ENCODE measurements at places on chromosomes 11 and 22.

- DNase-seq = no peak
Observed at GRCh38 chr11:57547854-57548377, 10.5 kb downstream of the SMTNL1 start.

DNA sequence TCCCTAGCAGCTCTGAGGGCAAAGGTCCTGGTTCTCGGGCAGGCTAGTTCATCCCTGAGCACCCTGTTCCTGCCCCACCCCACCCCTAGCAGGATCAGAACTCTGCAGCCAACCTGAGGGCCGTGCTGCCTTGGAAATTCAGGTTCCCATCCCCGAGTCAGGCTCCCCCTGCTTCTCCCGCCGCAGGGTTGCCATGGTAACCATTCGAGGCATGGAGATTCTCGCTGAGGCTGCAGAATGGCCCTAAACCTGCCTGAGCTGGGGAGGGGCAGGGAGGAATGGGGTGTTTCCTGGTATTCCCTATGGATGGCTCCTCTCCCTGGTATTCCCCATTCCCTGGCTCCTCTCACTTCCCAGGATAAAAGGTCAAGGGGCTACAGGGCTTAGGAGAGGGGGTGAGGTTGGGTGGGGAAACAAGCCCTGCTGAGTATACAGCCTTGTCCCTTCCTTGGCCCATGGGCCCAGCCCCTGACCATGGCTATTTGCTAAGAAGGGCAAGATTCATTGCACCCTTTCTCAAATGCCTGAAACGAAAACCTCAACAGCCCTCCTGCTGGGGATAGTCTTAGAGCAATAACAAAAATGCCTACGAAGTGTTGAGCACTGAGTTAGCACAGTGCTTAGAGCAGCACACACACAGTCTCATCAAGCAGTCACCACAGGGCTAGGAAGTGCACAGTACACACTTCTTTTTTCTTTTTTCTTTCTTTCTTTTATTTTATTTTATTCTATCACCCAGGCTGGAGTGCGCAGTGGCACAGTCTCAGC, 58.7 kb downstream of the CHST1 start:
- DNase-seq = no peak

GRCh38 chr22:49490692-49491091, 337.0 kb downstream of the BRD1 start:
- DNase-seq = no peak

GRCh38 chr11:17683377-17684161, 35.8 kb upstream of the MYOD1 start:
- DNase-seq = no peak

DNA sequence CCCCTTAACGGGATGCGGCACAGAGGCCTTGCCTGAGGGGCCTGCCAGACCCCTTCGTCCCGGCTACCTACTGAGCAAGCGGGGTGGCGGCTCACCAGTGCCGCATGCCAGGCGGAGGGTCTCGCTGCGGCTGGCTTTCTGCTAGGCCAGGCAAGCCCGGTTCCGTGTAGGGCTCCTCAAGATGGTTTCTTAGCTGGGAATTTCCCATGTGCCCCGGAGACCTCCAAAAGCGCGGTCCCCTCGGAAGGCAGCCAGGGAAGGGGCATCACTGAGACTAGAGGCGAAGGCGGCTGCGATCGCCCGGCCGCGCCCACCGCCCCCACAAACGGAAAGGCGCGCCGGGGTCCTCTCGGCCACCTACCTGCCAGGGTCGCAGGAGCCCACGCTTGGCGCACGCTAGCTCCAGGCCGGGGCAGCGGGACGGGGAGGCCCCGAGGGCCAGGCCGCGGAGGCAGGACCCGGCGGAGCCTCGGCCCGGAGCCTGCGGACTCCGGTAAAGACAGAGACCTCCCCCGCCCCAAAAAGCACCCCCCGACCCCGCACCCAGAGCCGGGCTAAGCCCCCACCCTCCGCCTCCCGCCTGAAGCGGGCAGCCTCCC, 23.8 kb downstream of the MICAL3 start:
- DNase-seq = no peak

- DNase-seq = no peak
Observed at GRCh38 chr22:30186510-30186909, 60.0 kb downstream of the LIF start.

DNA sequence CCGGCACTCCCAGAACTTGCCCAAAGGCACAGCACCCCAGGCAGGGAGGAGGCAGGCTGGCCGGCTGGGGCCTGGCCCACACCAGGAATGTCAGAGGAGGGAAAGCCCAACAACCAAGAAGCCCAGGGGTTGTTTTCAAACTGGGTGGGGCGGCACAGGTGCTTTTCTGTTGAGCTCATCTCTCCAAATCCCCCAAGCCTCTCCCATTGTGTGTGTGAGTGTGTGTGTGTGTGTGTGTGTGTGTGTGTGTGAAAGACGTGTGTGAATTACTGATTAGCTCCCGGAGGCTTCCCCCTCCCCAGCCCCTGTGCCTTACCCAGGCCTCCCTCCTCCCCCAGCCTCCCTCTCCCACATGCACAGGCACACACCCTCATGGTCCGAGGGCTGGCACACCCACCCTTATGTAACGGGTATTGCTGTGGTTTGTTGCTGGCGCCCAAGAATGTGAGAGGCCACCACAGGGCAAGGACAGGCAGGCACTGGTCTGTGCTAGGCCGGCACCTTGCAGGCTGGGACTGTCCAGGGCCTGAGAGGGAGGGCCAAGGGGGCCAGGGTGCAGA, 15.9 kb downstream of the TRIM29 start:
- no peak for DNase-seq

DNA sequence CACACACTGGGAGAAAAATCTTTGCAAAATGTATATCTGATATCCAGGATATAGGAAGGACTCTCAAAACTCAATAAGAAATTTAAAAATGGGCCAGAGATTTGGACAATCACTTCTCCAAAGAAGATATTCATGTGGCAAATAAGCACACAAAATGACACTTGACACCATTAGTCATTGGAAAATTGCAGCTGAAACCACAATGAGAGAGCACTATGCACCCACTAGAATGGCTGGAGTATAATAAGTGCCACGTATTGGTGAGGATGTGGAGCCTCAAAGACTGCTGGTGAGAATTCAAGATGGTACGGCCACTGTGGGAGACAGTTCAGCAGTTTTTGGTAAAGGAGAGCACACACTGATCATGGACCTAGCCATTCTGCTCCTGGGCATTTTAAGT, 12.8 kb upstream of the OSBPL5 start:
- DNase-seq = no peak

- DNase-seq = no peak
Observed at GRCh38 chr11:71444811-71445210, 3.4 kb downstream of the DHCR7 start.

- no peak for DNase-seq
Observed at GRCh38 chr11:115263799-115264656, 240.2 kb downstream of the CADM1 start.

GRCh38 chr22:26892166-26893041, 235.0 kb downstream of the MIAT start:
- no peak for DNase-seq

DNA sequence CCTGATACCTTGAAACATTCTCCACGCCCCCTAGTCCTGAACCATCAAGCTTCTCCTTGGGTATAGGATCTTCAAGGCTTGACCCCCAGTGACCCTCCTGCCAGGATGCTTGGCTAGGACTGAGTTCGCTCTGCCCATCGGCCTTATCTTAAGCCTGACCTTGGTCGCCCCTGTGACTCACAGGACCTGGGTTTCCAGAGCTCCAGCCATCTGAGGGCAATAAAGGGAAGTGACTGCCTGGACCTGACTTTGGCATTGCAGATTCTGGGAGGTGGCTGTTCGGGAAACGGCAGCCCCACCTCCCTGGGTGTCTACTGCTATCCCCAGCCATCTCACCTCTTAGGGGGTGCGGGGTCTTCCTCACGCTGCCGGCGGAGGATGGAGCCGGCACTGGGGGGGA, 15.4 kb downstream of the CARD10 start:
- no peak for DNase-seq

- DNase-seq = no peak
Observed at GRCh38 chr22:28541137-28541536, 138.5 kb downstream of the TTC28 start.

DNA sequence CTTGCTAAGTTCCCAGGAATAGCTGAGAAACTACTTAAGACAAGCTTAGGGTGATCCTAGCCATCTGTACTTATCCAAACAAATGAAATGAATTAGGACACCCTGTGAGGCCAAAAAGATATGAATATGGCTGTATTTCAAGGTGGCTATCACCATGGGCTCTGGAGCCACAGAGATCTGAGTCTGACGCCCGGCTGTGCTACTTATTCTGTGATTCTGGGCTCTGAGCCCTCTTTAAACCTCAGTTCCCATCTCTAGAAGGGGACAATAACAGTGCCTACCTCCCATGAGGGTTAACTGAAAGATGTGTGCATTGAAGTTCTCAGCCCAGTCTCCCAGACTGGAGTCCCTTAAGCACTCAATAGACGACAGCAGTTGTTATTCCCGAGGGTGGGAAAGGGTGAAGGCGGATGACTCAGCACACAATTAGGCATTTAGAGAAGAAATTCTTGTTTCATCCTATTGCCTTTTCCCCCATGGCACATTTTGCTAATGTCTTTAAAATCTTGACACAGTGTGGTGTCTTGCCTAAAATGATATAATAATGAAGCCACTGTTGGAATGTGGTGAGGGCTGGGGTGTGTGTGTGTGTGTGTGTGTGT, 132.5 kb downstream of the ADAMTS15 start:
- DNase-seq = no peak

GRCh38 chr11:73314117-73314961, 6.3 kb downstream of the ARHGEF17 start:
- DNase-seq = no peak

- no peak for DNase-seq
Observed at GRCh38 chr22:45620706-45621105, 50.9 kb upstream of the ATXN10 start.

DNA sequence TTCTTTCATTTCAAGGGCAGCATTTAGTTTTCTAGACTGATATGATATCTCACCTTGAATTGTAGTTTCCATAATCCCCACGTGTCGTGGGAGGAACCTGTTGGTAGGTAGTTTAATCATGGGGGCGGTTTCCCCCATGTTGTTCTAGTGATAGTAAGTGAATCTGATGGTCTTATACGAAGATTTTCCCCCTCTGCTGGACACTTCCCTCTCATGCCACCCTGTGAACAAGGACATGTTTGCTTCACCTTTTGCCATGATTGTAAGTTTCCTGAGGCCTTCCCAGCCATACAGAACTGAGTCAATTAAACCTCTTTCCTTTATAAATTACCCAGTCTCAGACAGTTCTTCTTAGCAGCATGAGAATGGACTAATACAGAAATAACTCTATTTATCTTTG, 851.1 kb upstream of the FAT3 start:
- no peak for DNase-seq

- DNase-seq = no peak
Observed at GRCh38 chr22:48897645-48898370, 929.9 kb downstream of the BRD1 start.

DNA sequence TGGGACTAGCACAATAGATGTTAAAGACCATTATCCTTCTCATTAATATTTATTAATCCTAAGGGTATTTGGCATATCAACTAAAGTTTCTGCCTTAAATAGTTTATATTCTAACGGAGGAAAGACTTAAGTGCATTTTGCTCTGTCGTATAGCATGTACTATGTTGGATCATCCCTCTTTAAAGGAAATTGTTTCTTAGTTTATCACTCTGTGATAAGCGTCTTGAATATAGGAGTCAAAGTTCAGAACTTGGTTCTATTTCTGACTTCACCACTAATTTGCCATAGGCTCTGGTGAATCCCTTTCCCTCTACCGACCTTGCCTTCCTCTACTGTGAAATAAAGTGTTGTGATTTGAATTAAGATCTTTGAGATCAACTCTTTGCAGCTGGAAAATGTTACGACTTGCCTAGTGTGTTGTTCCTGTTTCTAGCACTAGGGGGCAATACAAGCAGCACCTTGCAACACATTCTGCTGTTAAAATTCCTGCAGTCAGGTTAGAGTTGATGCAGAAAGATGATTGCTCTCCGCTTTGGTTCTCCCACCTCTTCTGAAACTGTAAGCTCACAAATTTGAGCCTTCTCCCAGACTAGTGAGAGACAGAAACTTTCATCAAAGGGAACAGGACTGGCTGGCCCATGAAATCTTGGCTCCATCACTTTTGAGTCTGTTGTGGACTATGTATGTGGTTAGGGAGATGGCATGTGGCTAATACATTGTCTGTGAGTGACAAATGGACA, 27.8 kb upstream of the ZNRF3 start:
- DNase-seq = peak; percentile 37

DNA sequence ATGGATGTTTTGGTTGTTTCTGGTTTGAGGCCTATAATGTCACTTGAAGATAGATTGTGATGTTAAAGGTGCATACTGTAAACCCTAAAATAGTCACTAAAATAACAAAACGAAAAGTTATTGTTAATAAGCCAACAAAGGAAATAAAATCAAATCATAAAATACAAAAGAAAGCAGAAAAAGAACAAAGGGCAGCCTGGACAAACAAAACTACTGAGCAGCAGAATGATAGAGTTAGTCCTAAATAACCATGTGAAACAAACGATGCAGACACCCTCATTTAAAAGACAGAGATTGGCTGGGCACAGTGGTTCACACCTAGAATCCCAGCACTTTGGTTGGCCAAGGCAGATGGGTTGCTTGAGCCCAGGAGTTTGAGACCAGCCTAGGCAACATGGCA, 90.9 kb upstream of the GAL start:
- no peak for DNase-seq

DNA sequence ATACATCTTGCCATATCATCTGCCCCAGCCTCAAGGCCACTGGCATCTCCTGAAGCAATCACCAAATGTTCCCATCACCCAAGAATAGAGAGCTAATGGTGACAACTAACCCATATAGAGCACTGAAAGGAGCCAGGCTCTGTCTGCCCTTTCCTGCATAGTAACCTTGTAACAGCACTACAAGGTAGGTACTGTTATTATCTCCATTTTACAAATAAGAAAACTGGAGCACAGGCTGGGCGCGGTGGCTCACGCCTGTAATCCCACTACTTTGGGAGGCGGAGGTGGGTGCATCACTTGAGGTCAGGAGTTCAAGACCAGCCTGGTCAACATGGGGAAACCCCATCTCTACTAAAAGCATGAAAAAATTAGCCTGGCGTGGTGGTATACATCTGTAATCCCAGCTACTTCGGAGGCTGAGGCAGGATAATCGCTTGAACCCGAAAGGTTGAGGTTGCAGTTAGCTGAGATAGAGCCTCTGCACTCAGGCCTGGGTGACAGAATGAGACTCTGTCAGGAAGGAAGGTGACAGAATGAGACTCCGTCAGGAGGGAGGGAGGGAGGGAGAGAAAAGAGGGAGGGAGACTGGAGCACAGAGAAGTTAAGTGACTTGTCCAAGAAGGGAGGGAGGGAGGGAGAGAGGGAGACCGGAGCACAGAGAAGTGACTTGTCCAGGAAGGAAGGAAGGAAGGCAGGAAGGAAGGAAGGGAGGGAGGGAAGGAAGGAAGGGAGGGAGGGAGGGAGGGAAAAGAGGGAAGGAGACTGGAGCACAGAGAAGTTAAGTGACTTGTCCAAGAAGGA, 2.2 kb downstream of the SLC35F2 start:
- DNase-seq = no peak

DNA sequence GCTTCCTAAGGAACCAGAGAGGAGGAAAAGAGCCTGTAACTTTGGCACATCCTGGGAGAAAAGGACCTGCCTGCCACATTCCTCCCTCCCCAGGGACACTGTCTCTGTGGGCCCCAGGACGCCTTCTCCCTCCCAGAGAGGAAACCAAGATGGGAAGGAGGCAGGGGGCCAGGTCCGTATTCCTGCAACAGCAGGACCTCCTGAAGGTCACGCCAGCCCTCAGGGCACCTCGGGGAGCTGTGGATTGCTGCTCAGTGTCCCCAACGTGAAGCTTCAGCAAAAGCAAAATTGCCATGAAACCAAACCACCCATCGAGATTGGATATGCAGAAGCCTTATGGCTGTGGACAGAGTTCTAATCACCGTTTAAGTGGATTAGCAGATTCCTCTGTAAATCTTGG, 86.7 kb downstream of the ARHGAP8 start:
- no peak for DNase-seq
